ENCODE measurements at places on chromosomes 13 and 19.

- DNase-seq: peak; percentile 52
Measured at GRCh38 chr19:41872775-41873647, 4.1 kb upstream of the CD79A start.

DNA sequence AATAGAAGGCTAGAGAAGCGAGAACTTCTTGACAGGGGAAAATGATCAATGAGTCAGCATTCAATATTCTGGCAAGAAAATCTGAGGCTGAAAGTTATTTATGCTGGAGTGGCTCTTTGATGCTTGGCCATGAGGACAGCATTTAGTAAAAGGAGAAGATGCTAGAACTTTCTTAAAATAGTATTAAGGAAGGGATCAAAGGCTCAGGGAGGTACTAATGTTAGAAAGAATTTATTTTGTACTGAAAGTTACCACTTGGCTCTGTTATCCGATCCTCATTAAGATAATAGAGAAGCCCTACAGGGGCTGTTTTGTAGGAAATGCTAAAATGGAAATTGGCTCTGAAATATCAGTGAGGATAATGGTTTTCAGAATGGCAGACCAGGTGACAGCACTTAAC is 1774.6 kb upstream of the PCDH20 start:
- no peak for DNase-seq

DNA sequence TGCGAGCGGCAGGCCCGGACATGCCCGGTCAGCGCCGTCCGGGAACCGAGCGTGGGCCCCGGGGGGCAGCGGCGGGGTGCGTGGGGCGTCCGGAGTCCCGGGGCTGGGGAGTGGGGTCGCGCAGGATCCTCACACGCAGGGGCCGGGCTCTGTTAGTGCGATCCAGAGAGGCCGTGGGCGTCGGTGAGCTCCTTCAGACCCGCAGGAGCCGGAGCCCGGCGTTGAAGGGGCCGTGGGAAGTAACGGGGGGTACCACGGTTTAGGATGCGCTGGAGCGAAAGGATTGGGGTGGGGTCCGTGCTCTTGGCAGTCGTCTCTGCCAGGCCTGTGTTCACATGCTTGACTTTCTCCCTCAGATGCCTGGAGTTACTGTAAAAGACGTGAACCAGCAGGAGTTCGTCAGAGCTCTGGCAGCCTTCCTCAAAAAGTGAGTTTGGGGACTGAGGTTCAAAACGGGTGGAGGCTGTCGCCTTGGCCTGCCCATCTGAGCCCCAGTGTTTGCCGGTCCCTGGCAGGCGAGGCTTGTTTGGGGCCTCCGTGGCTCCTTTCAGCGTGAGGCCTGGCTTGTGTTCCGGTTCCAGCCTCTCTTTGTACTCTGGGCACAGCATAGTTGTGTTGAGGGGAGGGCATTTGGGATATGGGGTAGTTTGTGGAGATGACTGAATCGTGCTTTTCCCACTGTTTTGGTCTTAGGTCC is 512 bp downstream of the RPS19 start:
- no peak for DNase-seq

GRCh38 chr13:52961256-52961910 is 67.2 kb upstream of the OLFM4 start:
- DNase-seq: no peak

DNA sequence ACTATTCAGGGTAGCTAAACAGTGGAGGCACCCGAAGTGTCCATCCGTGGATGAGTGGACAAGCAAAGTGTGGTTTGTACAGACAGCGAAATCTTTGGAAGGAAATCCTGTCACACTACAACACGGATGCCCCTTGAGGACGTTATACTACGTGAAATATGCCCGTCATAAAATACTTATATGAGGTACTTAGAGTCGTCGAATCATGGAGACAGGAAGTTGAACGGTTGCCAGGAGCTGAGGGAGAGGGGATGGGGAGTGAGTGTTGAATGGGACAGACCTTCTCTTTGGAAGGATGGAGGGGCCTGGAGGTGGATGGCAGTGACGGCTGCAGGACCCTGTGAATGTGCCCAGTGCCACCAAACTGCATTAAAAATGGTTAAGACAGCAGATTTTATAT is 11.6 kb downstream of the ATP4B start:
- no peak for DNase-seq

- no peak for DNase-seq
Measured at GRCh38 chr13:51541809-51542258, 42.4 kb upstream of the WDFY2 start.

DNA sequence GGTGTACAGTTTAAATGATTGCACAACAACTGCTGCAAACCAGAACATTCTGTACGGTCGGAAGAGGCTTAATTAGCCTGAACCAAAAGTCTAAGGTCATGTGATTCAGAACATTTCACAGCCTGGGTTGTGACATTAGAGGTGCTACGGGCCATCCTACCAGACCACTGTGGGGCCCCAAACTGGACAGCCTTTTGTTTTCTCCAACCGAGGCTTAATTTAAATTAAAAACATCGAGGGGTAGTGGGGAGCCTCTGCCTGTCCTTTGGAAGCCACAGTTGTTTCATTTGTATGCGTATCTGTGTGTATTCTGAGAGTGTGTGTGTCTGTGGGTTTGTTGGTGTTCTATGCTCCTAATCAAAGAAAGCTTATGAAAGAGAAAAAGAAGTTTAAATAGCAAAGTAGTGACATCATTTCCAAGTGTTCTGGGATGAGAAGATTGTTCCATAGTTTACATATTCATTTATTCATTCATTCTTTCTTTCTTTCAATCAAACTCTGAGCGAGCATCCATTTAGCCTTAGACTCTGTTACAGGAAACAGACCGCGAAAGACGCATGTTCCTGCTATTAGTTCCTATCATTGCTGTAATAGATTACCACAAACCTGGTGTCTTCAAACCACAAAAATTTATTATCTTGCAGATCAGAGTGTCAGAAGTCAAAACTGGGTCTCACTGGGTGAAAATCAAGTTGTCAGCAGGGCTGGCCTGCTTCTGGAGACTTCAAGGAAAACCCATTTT is 444.8 kb downstream of the FOXO1 start:
- no peak for DNase-seq

GRCh38 chr13:36848199-36848982 is 29.4 kb downstream of the RFXAP start:
- DNase-seq: no peak

- DNase-seq: no peak
Measured at GRCh38 chr13:97878431-97879375, 74.8 kb upstream of the IPO5 start.

- DNase-seq: no peak
Measured at GRCh38 chr13:91722267-91722884, 324.0 kb downstream of the GPC5 start.

DNA sequence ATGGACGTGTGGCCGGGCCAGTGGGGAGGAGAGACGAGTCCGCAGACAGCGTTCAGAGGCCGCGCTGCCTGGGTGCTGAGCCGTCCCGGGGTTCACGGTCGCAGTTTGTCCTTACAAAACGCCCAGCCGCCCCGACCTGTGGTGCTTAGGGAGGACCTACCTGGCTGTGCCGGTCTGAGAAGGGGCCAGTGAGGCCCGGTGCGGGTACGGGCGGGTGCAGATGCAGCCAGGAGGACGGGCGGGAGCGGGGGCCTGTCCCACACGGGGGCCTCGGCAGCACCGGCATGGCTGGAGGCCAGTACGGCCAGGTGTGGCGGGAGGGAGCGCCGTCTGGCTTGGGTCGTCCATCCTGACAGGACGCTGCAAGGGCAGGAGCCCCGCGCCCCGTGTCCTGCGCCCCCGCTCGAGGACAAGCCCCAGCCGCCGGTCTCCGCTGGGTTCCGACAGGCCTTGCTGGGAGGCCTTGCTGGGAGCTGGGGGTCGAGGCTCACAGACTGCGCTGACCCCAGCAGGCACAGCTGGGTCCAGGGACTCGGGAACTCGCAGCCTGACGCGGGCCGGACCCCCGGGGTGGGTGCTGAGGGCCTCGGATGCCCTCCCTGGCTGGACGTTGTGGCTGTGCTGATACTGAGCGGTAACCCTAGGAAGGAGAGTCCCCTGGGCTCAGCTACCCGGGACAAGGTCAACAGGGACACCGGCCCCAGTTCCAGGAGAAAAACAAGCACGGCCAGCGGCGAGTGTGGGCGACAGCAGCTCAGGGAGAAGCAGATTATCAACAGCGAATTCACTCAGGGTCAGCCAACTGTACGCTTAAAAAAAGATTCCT is 5.3 kb upstream of the PROZ start:
- no peak for DNase-seq

DNA sequence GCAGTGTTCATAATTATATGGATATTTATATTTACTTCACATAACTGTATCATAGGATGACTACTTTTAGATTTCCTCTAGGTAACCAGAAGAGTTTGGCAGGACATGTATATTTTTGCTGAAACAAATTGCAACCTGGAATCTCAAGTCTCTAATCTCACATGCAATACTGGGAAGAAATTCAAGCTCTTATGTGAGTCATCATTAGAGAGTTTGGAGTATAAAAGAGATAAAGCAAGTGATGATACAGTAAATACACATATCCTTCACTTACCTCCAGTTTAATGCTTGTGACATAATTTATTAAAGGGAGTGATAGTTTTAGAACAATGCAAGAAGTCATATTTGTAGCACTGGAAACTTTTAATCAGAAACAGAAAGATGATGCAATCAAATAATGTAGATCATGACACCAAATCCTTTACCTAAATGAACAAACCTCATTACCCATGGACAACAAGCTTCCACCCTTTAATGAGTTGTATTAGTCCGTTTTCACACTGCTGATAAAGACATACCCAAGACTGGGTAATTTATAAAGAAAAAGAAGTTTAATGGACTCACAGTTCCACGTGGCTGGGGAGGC is 15.8 kb upstream of the OR7A17 start:
- DNase-seq: no peak

GRCh38 chr13:41823476-41823875 is 137.4 kb downstream of the VWA8 start:
- DNase-seq: no peak

DNA sequence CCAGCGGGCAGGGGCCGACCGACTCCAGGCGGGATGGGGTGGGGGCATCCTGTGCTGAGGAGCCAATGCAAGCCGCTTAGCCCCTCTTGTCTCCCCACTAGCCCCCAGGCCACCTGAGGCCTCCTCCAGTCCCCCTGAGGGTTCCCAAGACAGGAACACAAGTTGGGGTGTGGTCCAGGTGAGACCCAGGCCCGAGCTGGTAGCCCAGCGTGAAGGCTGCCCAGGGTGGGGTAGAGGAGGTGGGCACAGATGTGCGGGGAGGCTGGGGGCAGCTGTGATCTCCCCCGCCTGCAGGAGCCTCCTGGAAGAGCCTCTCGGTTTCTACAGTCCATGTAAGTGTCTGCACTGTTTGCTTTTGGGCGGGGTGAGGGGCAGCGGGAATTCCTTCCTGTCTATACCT is 10.4 kb downstream of the TLE6 start:
- no peak for DNase-seq

GRCh38 chr13:44300895-44301638 is 72.6 kb upstream of the SERP2 start:
- DNase-seq: no peak

DNA sequence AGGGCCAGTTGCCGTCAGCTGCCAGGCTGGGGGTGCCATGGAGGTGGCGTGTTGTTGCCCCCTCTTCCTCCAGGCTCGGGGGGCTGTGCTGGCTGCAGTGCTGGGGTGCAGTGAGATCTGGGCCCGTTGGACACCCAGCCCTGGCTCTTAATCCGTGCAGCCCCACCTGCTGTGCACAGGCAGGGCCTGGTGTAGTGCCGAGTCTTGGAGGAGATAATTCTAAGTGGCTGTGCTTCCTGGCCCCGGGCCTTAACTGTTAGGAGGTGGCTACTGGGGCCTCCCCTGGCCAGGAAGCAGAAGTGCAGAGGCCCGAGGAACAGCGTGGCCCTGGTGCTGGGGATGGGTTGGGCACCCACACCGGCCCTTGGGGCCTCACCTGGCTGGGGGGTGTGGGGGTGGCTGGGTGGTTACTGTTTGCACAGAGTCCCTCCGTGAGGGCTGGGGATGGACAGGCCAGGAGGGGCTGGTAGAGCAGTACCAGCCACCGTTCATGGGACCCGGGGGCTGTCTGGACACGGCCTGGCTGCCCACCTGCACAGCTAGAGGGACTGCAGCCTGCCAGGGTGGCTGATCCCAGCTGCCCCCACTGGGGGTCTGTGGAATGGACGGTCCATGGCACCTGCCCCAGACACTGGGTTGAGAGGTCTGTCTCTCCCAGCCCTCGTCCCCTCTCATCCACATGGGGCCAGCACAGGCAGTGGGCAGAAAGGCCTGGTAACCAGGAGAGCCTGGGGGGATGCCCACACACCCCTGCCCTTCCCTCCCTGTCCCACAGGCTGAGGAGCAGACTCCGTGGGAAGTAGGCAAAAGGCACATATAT is 3.3 kb downstream of the GPX4 start:
- no peak for DNase-seq

DNA sequence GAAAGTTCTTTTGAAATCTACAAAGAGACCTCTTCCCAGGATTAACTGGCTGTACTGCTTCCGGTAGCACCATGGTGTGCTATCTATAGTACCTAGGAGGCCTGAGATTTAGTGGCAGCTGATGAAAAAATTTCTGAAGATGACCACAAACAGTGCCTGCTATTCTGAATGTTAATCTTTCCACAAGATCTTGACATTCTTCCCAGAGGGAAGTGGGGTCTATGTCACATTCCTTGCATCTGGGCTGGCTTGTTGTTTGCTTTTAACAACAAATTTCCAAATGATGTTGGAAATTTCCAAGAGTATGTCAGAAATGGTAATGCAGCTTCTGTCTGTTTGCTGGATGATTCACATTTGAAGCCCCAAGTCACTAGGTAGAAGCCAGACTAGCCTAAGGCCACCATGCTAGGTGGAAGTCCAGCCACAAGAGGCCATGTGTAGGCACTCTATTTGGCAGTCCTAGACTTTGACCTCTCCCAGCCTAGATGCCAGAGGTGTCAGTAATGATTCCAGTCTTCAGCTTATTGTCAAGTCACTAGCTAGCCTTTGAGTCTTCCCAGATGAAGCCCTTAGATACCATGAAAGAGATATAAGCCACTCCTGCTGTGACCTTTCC is 22.1 kb downstream of the SPART start:
- DNase-seq: no peak

DNA sequence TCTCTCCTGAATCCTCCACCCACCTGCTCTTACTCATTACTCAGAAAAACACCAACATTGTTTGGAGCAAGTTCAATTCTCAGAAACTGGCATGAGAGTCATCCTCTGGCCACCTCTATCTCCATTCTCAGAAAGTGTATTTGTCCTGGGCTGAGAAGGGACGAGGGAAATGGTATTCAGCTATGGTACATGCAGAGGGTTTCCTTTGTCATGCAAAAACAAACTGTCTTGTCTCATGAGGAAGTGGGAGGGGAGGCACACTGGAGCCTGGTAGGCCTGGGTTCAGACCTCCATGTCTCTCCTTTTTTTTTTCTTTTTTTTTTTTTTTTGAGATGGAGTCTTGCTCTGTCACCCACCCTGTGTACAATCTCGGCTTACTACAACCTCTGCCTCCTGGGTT is 31.9 kb upstream of the LILRA2 start:
- DNase-seq: no peak

- no peak for DNase-seq
Measured at GRCh38 chr13:29515372-29515771, 80.1 kb downstream of the SLC7A1 start.
